ENCODE measurements at places on chromosomes 11 and 22. TPM values are rescaled to one million over a fixed set of nuclear protein-coding genes. Genes with fewer than 3 reads are reported as not detected.

Gene FZD4
- 0.96 TPM for total RNA-seq

- DNase-seq = peak; percentile 46
Observed at GRCh38 chr22:31947296-31947695, 3.0 kb downstream of the YWHAH start.

DNA sequence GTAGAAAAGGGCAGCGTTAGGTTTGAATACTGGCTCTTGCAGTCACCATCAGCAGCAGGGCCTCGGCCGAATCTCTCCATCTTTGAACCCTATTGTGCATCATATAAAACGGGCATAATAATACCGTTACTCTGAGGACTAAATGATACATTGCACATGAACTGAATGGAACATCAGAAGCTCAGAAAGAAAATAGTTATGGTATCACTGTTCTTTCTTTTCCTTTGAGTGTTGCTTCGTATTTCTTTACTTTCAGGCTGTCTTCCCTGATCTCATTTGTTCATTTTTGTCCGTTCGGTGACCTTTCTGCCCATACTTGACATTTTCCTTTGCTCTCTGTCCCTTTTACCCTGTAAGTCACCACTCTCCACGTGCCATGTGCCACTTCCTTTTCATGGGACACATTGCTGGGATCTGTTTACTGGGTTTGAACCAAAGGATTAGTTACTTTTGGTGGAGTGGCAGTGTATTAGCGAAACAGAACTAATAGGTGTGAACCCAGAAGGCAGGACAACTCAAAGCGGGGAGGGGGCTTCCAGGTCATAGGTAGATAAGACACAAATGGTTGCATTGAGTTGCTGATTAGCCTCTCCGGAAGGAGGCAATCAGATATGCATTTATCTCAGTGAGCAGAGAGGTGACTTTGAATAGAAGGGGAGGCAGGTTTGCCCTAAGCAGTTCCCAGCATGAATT, 717 bp upstream of the ZNF202 start:
- DNase-seq = no peak

DNA sequence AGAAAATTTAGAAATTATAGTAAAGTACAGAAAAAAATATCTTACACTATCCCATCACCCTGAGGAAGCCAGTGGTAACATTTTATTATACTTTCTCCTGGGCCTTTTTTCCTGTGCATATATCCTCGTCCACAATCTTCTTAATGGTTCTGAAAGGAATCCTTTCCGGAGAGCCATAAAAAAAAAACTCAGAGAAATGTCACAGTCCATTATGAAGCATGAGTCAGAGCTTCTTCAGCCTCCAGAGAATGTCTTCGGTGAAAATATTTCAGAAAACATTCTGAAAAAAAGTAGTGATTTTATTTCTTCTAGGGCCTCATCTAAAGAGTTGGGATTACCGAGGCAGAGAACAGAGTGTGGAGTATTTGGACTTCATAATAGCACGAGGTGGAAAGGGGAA, 163.4 kb downstream of the INSC start:
- DNase-seq = no peak

GRCh38 chr11:90321018-90321417, 98.2 kb upstream of the CHORDC1 start:
- DNase-seq = no peak

Gene CYB5R2
- total RNA-seq = 11.3 TPM

DNA sequence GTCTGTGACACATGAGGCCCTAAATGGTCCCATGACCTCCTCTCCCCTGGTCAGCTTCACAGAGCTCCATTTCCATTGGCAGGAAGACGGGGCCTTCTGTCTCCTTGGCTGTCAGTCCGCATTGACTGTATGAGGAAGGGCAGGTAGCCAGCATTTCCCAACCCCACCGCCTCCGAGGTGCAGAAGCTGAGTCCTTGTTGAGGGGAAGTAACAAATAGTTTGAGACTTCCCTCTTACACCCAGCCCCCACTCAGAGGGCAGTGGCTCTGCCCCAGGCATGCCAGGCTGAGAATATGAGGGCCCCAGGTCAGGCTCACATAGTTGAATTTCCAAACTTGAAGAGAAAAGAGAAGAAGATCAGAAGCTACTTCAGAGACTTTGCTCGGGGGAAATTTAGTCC, 611.1 kb downstream of the BRD1 start:
- no peak for DNase-seq

Gene KCNC1
- not detected for total RNA-seq

- DNase-seq = no peak
Observed at GRCh38 chr22:28052825-28053269, 133.8 kb upstream of the PITPNB start.

DNA sequence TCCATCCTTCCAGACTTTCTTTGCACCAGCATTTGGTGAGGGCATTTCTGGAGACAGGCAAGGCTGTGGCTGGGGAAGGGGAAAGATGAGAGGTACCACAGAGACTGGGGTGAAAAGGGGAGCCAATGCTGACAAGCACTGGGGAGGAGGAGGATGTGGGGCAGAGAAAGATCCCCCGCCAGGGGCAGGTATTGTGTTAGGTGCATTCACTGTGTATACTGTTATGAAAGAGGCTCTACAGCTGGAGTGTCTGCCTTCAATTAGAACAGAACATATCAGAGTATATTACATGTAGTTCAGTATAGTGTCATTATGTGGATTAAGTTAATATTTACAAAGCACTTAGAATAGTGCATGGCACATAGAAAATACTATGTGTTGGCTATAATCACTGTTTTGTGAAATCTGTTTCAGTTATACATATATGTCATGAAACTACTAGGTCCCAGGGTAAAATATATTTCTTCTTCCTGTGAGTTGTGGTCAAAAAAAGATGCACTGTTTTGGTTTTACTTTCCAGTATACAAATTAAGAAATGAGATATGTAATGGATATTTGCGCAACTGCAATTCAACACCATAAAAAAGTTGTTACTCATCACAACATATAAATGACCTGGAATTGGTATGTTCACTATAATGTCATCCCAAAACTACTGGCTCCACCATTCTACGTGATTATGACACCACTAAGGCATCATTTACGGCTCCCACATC, 8.4 kb downstream of the MSANTD2 start:
- DNase-seq = no peak

GRCh38 chr22:42207918-42208317, 62.5 kb downstream of the TCF20 start:
- DNase-seq = no peak

Gene GAS2L1
- total RNA-seq = 15.8 TPM

Gene MOV10L1
- total RNA-seq = 0.33 TPM

Gene SHANK2
- total RNA-seq = 5.8 TPM

GRCh38 chr11:3808861-3809623, 682 bp downstream of the PGAP2 start:
- DNase-seq = peak; percentile 70

DNA sequence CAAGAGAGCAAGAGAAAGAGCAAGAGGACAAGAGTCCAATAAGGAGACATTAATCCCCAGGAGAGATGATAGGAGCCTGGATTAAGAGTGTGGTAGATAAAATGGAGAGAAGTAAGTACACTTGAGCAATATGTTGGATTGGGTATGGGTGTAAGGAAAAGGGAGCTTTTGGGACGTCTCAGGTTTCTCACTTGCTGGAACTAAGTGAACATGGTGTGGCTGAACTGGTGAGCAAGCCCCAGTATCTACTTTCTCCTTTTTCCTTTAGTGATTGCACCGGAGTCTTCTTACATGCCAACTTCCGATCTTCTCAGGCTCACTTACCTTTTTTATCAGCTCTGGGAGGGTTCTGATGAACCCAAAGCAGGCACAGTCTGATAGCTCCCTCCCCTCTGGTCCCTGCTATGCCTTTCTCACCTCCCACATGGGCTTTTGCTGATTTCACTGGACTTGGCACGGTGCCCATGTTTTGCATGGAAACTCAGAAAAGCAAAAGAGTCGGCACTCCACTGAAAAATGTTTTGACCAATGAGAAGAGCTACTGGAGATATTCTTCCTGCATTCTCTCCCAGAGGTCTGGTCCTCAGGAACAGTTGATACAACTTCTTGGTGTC, 14.5 kb upstream of the APLNR start:
- no peak for DNase-seq

Gene GAS2
- total RNA-seq = 1.4 TPM

Gene GNAZ
- total RNA-seq = 12.0 TPM

DNA sequence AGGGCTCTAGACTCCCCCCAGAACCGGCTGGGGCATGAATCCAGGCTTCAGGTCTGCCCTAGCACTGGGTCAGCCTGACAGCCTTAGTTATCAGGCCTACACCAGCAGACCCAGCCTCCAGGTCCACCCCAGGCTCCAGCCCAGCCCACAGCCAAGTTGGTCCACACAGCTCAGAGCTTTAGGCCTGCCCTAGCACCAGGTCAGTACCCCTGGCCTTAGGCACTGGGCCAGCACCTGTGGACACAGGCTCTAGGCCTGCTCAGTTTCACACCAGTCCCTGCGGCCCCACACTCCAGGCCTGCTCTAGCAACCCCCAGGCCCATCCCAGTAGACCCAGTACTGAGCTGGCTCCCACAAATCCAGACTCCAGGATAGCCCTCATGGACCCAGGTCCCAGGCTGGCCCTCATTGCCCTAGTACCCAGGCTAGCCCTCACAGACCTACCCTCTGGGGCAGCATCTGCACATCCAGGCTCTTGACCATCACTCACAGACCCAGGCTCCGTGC, 52.7 kb downstream of the CLPB start:
- no peak for DNase-seq

- DNase-seq = peak; percentile 51
Observed at GRCh38 chr22:36286096-36286957, 33.4 kb downstream of the APOL1 start.

Gene CATSPER1
- not detected for total RNA-seq

DNA sequence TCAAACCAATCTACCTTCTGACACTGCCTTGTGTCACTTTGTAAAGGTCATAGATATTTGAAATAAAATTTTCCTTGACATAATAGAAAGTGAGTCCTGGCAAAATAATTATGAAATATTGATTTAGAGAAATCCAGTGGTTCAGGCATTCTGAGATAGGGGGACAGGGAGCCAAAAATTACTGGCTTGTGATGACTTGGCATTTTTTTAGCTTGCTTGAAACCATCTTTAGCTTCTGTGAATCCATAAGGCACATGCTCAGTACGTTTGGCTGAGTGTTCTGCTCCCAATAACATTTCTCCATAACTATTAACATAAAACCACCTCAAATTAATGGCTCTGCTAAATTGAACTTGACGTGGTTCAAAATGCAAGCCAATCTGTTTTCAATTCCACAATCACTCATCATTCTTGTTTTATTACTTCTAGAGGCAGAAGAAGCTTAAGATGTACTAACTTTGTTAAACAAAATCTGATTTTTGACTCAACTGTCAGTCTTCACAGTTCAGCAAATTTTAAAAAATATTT, 209.0 kb downstream of the LRRC4C start:
- no peak for DNase-seq

DNA sequence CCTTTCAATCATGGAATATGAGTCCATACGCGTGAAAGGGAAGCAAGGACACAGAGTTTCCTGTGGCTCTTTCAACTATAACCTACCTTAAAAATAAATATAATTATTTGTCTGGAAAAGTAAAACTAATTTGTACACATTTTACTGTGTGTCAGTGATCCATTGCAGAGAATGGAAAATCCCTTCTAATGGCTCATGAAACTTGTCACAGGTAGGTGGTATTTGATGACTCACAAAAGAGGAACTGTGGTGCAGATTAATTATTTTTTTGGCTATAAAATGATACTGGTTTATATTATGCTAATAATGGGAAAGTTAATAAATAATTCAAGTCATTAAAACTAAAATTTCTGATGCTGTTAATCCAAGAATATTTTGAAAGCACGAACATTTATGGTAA, 792.2 kb downstream of the METTL15 start:
- peak; percentile 41 for DNase-seq

Gene SLC37A2
- 34.8 TPM for total RNA-seq

DNA sequence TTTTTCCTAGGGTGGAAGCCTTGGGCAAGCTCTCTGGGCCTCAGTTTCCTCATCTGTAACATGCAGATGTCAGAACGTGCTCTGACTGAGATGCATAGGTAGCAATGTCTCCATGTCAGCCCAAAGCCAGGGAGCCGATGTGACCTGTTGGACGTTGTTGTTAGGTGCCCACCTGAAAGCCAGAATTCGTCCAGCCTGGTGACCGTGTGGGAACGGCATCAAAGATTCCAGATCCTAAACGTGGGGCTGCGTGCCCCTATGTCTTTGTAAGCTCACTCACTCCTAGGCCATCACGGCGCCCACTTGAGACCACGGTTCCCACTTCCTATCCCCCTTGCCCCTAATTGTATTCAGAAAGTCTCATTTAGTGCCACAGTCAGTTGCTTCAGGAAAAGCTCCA, 48.2 kb downstream of the FBLN1 start:
- DNase-seq = no peak

All from mammary epithelial cell (primary cell).